ENCODE measurements at places on chromosomes 6 and 20. TPM values are rescaled to one million over a fixed set of nuclear protein-coding genes. Genes with fewer than 3 reads are reported as not detected.
A peak's percentile ranks its signal among the peaks of the same experiment; 100 is the strongest.

- peak within 1 kb of the TSS; percentile 86 for H3K4me3 ChIP-seq
- peaks cover 8% of the 10 kb centered on the region for H3K4me1 ChIP-seq
- H3K36me3 ChIP-seq: peaks cover 8% of the 10 kb centered on the region
- peak within 1 kb of the TSS; percentile 96 for H3K27ac ChIP-seq
- peak; percentile 81 for DNase-seq
Measured at GRCh38 chr6:107114926-107115694, at the start of gene BEND3. Gene BEND3 (minus strand): TSS chr6:107115515. CDS start chr6:107099285, 16,230 bp downstream.

- H3K36me3 ChIP-seq: no peaks in the 10 kb centered on the region
- no peak overlapping the region for H3K4me3 ChIP-seq
- no peaks in the 10 kb centered on the region for H3K4me1 ChIP-seq
- H3K27ac ChIP-seq: no peak overlapping the region
- no peak for DNase-seq
Measured at GRCh38 chr20:32069711-32070110, 17.7 kb downstream of the HCK start.

DNA sequence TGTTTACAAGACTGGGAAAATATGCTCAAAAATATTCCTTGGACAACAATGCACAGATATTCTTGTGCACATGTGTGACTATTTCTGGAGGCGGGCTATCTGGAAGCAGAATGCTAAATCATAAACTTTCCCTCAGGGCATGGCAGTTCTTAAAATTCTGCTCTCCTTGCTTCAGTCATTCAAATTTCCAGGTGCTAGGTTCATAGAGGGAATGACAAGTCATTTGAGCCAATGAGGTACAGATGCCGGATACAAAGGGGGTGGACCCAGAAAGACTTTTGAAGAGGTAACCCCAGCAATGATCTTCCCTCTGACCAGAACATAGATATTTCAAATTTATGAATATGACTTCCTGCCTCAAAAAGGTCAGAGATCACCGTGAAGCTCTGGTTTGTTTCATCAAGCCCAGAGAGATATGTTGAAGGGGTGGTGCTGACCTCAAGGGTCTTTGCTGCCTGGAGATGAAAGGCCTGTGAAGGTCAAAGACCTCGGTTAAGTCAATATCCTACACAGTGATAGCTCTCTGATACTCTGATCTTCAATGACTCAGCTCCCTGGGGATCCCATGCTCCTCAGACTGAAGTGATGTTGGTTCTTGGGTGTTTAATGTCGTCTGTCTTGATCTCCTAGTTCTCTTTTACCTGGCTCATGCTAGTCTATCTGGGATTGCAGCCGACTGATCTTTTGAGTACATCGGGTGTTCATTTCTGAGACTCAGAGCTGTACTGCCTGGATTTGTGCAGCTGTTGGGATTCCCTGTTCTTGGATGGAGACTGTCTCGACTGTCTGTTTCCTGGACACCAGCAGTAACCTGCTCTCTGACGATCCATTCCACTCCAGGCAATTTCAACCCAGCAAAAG lies 47.5 kb upstream of the TSHZ2 start:
- H3K27me3 ChIP-seq: no peaks in the 10 kb centered on the region
- H3K27ac ChIP-seq: no peak overlapping the region
- H3K36me3 ChIP-seq: no peaks in the 10 kb centered on the region
- DNase-seq: no peak

DNA sequence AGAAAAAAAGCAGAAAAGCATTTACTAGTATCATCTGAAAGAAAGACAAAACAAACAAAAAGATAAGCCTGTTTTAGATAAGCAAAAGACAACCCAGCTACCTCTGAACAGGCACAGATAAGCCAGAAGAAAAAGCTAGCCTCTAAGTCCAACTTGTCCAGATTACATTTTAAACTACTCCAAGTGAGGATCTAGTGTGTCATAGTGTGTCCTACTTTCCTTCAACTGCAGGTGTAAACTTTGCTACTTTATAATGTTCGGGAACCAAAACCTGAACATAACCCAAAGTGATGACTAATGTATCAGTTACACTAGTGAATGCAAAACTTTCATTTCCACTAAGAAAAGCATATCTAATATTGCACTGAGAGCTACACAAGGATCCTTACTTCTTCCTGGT lies 19.5 kb downstream of the ADNP start:
- no peaks in the 10 kb centered on the region for H3K27me3 ChIP-seq
- no peak overlapping the region for H3K27ac ChIP-seq
- peaks cover 15% of the 10 kb centered on the region for H3K4me1 ChIP-seq
- no peak overlapping the region for H3K4me3 ChIP-seq
- H3K36me3 ChIP-seq: peaks cover 83% of the 10 kb centered on the region
- DNase-seq: no peak

GRCh38 chr6:32684246-32684645 lies 17.8 kb upstream of the HLA-DQB1 start:
- no peaks in the 10 kb centered on the region for H3K27me3 ChIP-seq
- no peak overlapping the region for H3K27ac ChIP-seq
- no peak overlapping the region for H3K4me3 ChIP-seq
- DNase-seq: no peak

- H3K27me3 ChIP-seq: no peaks in the 10 kb centered on the region
- no peak overlapping the region for H3K4me3 ChIP-seq
- H3K27ac ChIP-seq: no peak overlapping the region
- H3K36me3 ChIP-seq: no peaks in the 10 kb centered on the region
- no peak for DNase-seq
Measured at GRCh38 chr6:170271771-170272314, 19.0 kb downstream of the DLL1 start.

SEL1L2 gene
- total RNA-seq: not detected

PGC gene
- total RNA-seq: not detected

GRCh38 chr6:170122651-170123050 lies 168.2 kb downstream of the DLL1 start:
- no peak overlapping the region for H3K27ac ChIP-seq
- H3K36me3 ChIP-seq: no peaks in the 10 kb centered on the region
- no peak overlapping the region for H3K4me3 ChIP-seq
- H3K4me1 ChIP-seq: no peaks in the 10 kb centered on the region
- peak; percentile 30 for DNase-seq
- no peaks in the 10 kb centered on the region for H3K27me3 ChIP-seq

Data from endodermal cell (in vitro differentiated cells).